ENCODE measurements at places on chromosomes 7 and 10.

DNA sequence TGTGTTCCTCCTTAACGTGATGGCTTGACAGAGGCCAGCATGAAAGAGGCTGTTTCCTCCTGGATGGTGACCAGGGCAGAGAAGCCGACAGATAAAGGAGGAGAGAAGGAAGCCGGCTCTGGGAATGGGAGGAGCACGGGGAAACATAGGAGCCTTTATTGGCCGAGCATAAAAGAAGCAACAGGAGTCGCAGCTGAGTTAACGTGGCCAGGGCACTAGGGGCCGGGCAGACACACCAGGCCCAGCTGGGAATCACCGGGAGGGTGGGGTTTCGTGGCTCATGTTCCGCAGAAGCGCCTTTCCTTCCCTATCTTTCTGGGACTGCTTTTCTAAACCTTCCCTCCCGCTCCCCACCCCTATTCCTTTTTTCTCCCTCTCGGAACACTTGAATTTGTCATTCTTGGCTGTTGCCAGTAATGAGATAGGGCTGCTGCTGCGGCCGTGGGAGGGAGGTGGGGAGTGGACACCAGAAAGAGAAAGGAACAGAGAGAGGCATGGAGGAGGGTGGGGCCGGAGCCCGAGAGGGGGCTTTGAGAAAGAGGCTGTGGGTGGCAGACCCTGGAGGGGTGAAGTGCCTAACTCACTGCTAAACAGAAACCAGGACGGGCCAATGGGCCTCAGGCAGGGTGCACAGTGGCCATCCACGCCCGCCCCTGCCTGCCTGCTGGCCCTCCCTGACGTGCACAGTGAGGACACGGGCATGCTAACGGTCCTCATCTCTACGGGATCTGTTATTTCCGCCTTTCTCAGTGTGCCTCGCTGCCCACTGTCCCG lies 65.2 kb downstream of the COL13A1 start:
- no peaks in the 10 kb centered on the region for H3K27me3 ChIP-seq
- H3K27ac ChIP-seq: no peak overlapping the region
- no peak overlapping the region for H3K4me3 ChIP-seq
- DNase-seq: no peak
- H3K36me3 ChIP-seq: no peaks in the 10 kb centered on the region

GRCh38 chr7:98705626-98706025 lies 88.5 kb downstream of the NPTX2 start:
- no peaks in the 10 kb centered on the region for H3K27me3 ChIP-seq
- H3K36me3 ChIP-seq: no peaks in the 10 kb centered on the region
- DNase-seq: no peak
- H3K27ac ChIP-seq: no peak overlapping the region

DNA sequence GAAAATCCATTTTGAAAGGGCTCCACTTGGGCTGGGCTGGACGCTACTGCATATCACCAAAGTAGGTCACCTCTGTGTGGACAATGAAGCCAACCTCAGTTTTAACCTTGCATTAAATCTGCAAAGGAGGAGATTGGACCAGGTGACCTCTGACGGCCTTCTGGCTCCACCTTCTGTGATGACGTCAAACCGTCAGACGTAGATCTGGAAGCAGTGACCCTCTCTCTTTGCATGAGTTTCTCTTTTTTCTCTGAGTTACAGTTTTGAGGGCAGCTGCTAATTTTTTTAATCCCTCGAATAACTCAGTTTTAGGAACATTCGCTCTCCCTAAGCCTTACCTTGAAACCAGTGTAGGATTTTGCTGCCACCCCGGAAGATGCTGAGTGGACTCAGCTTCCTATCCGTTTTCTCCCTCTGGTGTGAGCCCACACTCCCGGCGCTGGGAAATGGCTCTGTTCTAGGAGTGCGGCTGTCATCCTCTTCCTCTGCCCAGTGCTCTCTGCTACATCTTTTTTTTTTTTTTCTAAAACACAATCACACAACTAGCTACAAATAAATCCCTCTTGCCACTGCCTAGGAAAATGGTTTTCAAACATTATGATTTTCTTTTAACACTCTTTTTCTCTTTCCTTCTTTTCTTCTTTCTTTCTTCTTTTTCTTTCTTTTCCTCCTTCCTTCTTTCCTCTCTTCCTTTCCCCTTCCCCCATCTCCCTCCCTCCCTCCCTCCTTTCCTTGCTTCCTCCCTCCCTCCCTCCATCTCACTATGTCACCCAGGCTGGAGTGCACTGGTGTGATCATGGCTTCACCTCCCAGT lies 27.7 kb upstream of the NMT2 start:
- no peak overlapping the region for H3K4me3 ChIP-seq
- no peaks in the 10 kb centered on the region for H3K27me3 ChIP-seq
- no peaks in the 10 kb centered on the region for H3K4me1 ChIP-seq
- DNase-seq: no peak
- H3K27ac ChIP-seq: no peak overlapping the region

DNA sequence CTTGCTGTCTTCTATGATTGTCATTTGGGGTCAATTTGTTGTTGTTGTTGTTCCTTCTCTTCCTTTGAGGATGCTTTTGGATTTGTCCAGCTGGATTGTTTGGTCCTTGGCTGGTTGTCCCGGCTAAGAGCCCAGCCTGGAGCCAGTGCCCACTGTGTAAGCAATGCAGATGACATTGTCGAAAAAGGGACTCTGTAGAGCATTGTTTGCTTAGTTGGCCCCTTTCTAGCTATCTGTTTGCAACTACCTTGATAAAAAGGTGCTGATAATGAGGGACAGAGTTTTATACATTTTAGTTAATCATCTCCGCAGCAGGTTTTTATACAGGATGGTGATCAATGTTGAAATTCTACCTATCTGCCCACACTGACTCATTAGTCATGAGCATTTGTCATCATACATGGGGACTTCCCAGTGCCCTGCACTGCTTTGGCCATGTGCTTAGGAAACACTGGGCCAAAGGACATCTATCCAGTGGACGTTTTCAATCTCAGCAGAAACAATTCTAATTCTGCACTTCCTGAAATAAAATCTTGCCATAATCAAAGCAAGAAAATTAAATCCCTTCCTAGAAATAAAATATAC lies 311.9 kb downstream of the GRM8 start:
- no peak overlapping the region for H3K4me3 ChIP-seq
- H3K36me3 ChIP-seq: no peaks in the 10 kb centered on the region
- no peaks in the 10 kb centered on the region for H3K27me3 ChIP-seq
- no peak overlapping the region for H3K27ac ChIP-seq
- no peaks in the 10 kb centered on the region for H3K4me1 ChIP-seq

GRCh38 chr7:74074770-74075169 lies 8.8 kb upstream of the LIMK1 start:
- DNase-seq: no peak
- H3K36me3 ChIP-seq: no peaks in the 10 kb centered on the region
- H3K4me1 ChIP-seq: no peaks in the 10 kb centered on the region

GRCh38 chr7:42097752-42098151 lies 139.3 kb downstream of the GLI3 start:
- no peak overlapping the region for H3K4me3 ChIP-seq
- DNase-seq: no peak
- H3K4me1 ChIP-seq: no peaks in the 10 kb centered on the region
- no peaks in the 10 kb centered on the region for H3K27me3 ChIP-seq

DNA sequence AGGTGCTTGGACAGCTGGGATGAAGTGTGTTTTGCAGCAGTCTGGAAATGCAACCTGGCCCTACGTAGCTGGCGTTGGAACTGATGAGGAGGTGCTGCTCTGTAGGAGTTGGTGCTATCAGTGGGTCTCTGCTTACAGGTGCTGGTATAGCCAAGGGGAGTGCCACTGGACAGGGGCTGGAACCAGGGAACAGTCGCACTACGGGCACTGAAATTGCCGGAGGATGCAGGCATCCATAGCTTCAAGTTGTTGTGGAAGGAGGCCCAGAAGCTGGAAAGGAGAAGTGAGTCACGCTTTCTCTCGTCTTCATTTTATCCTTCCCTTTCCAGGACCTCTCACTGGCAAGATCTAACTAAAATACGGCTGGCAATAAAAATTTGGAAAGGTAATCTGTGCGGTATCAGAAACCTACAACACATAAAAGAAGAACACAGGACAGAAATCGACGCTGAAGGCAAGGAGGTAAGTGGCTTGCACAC lies 25.8 kb downstream of the MACC1 start:
- H3K4me3 ChIP-seq: no peak overlapping the region
- no peaks in the 10 kb centered on the region for H3K36me3 ChIP-seq
- H3K4me1 ChIP-seq: no peaks in the 10 kb centered on the region
- no peak overlapping the region for H3K27ac ChIP-seq
- no peak for DNase-seq
- no peaks in the 10 kb centered on the region for H3K27me3 ChIP-seq

GRCh38 chr10:102455893-102456471 lies 4.6 kb upstream of the C10orf95 start:
- no peak for DNase-seq
- H3K4me3 ChIP-seq: no peak overlapping the region
- H3K36me3 ChIP-seq: no peaks in the 10 kb centered on the region

DNA sequence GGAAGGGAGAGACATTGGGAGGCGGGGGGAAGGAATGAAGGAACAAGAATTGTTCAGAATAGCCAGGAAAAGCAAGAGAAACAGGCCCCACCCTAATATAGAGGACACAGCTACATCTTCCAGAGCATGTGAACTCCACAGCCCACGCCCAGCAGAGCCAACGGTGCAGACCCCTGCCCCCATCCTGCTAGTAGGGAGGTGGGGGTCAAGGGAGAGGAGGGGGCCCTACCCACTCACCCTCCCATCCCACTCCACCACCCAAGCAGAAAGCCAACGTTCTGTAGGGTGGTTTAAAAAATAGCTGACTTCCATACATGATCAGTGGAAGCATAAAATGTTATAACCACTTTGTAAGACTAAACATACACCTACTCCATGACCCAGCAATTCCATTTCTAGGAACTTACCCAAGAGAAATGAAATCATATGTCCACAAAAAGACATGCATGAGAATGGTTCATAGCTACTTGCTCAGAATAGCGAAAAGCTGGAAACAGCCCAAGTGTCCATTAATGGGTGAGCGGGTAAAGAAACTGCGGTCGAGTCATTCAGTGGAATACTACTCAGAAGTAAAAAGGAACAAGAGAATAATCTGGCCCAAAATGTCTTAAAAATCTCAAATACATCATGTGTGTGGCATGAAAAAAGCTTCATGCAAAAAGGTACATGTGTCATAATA lies 31.8 kb downstream of the CTBP2 start:
- peaks cover 2% of the 10 kb centered on the region for H3K4me1 ChIP-seq
- no peak overlapping the region for H3K4me3 ChIP-seq
- no peak for DNase-seq
- no peak overlapping the region for H3K27ac ChIP-seq

GRCh38 chr10:100825325-100825875 lies 80.0 kb downstream of the PAX2 start:
- H3K27ac ChIP-seq: no peak overlapping the region
- peaks cover 8% of the 10 kb centered on the region for H3K27me3 ChIP-seq
- no peak for DNase-seq

- H3K27me3 ChIP-seq: no peaks in the 10 kb centered on the region
- no peak for DNase-seq
- no peak overlapping the region for H3K4me3 ChIP-seq
These were observed 5.1 kb downstream of the AKR1E2 start for GRCh38 chr10:4831091-4831490.

- H3K36me3 ChIP-seq: no peaks in the 10 kb centered on the region
- H3K4me1 ChIP-seq: no peaks in the 10 kb centered on the region
- no peak overlapping the region for H3K27ac ChIP-seq
- DNase-seq: no peak
- no peaks in the 10 kb centered on the region for H3K27me3 ChIP-seq
These were observed 209.8 kb upstream of the POM121L12 start for GRCh38 chr7:52825611-52826010.

DNA sequence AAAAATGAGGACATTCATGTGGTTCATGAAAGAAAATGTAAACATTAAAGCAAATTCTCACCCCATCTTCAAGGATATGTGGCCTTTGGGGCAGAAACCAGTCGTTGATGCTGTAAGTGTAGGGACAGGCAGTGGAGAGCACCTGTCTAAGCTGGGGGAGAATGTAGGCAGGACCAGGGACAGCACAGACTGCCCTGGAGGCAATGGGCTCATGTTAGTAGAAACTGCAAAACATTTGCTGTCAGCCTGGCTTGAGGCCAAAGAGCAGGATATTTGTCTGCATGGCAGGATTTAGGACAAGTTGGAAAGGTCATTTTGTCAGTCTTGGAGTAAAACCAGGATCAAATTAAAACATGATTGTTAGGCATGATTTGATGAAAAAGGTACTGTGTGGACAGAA lies 211.6 kb upstream of the AGK start:
- no peak for DNase-seq
- H3K4me3 ChIP-seq: no peak overlapping the region
- H3K36me3 ChIP-seq: no peaks in the 10 kb centered on the region
- H3K4me1 ChIP-seq: no peaks in the 10 kb centered on the region
- H3K27ac ChIP-seq: no peak overlapping the region
- H3K27me3 ChIP-seq: no peaks in the 10 kb centered on the region

All from liver (tissue), 10 donors.